ENCODE measurements at places on chromosomes 6 and 20. TPM values are rescaled to one million over a fixed set of nuclear protein-coding genes. Genes with fewer than 3 reads are reported as not detected.

CUL9 gene
- 60.7 TPM for total RNA-seq

GJA1 gene
- not detected for total RNA-seq

HLA-DOA gene
- 1.6 TPM for total RNA-seq

MYB gene
- total RNA-seq = 13.5 TPM

Measured in activated CD4-positive, alpha-beta T cell treated with anti-CD3 and anti-CD28 coated beads, Interleukin-2, amount 10 ng/mL, durations not matched to agents 7 days and 5 days (primary cell).